ENCODE measurements at places on chromosomes 11 and 22. TPM values are rescaled to one million over a fixed set of nuclear protein-coding genes. Genes with fewer than 3 reads are reported as not detected.

The TRIM48 gene
- not detected for total RNA-seq

The SMIM35 gene
- total RNA-seq, result not detected

The OR52E8 gene
- total RNA-seq, result not detected

The SCGB1C1 gene
- not detected for total RNA-seq

The CARNS1 gene
- total RNA-seq, result 14.1 TPM

The IL10RA gene
- total RNA-seq, result 7.2 TPM

The TUB gene
- total RNA-seq, result 21.4 TPM

The FAM180B gene
- 0.22 TPM for total RNA-seq

The FGF19 gene
- total RNA-seq, result not detected

The C22orf15 gene
- not detected for total RNA-seq

The TYR gene
- total RNA-seq, result not detected

The AMBRA1 gene
- total RNA-seq, result 14.8 TPM

The CALCA gene
- not detected for total RNA-seq
